ENCODE measurements at places on chromosomes 1 and 21.

DNA sequence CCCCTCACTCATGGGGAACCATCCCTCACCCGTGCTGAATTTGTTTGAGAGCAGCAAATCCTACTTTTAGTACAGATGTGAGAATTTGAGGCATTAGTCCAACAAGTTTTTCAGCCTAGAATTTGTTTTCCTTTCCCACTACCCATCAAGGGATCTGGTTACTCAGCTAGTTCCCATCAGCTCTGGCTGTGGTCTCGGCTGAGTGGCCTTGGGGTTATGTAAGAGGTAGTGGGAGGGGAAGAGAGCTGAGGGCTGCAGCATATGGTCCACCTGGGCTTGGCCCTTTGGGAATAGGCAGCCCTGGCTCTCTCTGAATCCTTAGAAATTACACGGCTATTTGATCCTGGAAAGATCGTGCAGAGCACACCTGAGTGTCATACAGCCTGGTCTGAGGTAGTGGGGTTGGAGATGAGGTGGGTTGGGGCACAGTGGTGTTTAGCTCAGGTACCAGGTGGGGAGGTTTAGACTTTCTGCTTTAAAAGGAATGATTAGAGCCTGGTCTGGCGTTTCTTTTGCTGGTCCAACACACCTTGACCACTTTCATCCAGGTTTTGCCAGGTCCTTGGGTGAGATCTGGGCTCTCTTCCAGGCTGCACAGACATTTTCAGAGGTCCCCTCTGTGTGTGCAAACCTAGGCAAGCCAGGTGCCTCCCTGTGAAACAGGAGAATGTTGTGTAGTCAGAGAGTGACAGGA lies 4.2 kb downstream of the GSTM4 start:
- no peak for DNase-seq

DNA sequence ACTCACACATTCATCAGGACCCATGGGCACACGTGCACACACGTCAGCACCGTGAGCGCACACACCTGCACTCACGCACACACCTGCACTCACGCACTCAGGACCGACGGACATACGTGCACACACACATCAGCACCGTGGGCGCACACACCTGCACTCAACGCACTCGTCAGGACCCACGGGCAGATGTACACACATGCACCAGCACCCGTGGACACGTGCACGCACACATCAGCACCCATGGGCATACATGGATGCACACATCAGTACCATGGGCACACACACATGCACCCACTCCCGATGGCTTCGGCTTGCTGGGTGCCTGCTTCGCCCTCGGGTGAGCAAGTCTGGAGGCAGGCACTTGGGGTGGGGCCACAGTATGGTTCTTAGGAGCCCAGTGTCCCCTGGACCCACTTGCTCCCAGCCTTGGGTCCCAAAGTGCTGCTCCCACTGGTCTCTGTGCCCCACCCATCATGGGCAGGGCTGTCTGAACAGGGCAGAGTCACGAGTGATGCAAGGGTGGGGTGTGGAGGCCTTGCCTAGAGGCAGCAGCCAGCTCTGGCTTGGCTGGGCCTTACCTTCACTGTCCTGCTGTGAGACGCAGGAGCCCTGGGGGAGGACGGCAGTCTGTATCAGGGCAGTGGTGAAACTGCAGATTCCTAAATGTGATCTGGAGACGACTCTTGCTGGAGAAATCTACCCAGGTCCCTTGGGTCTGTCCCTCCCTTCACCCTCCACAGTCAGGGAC lies 49.8 kb downstream of the SKI start:
- no peak for DNase-seq

- no peak for DNase-seq
These were observed 6.2 kb upstream of the FAM76A start for GRCh38 chr1:27719286-27720251.

DNA sequence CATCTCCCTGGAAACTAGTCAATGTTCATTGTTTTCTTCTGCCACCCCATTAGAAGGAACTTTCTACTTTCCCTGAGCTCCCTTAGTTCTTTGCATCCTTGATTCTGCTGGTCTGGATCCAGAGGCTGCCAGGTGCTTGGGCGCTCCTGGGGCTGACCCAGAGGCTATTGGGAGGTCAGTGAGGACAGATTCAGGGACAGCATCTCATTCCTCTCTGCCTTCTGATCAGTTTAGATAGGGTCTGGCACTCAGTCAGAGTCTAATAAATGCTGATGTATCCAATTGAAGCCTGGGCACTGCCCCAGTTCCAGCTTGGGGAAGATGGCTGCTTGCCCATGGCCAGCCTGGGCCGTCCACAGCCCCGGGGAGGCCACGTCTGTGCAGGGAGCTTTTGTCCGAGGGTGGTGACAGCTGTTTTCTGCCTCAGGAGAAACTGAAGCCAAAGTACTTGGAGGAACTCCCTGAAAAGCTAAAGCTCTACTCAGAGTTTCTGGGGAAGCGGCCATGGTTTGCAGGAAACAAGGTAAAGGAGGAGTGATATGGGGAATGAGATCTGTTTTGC lies 2.3 kb downstream of the GSTM1 start:
- no peak for DNase-seq

GRCh38 chr1:167165948-167166689 lies 54.6 kb upstream of the POU2F1 start:
- DNase-seq, result no peak

All from activated naive CD8-positive, alpha-beta T cell treated with anti-CD3 and anti-CD28 coated beads, Interleukin-2, amount 50 U/mL, for 16 hours (primary cell).